ENCODE measurements at places on chromosomes 1 and 21.

DNA sequence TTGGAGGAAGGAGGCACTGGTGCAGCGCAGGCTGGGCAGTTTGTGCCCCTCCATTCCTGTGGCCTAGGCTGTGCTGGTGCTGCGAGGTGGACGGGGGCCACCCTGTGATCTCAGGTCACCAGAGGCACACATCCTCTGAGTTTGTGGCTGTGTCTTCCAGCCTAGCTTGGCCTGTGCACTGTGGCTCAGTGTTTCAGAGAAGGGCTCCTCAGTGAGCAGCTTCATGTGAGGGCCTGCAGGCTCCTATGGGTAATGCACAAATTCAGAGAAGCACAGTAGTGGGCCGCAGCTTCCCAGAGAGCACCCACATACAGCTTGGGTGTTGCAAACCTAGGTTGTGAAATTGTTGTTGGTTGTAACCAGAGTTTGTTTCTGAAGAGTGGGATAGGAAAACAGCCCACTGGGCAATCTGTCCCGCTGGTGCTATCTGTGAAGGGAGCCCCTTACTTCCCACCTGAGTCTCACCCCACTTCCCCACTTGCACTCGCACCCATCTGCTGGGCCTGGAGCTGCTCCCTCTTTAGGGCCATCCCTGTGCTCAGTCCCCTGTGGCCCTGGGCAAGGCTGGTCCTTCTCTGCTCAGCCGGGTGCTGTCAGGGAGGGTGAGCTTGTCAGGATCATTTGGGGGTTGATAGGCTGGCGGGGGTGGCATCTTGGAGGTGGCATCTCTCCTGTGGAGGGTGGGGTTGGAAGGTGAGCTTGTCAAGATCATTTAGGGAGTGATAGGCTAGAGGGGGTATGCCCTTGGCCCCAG, 30.2 kb downstream of the SNAP47 start:
- DNase-seq: no peak

- no peak for DNase-seq
These were observed 22.3 kb downstream of the ACP6 start for GRCh38 chr1:147647796-147648633.

GRCh38 chr1:6417961-6418667, 1.6 kb downstream of the HES2 start:
- no peak for DNase-seq

DNA sequence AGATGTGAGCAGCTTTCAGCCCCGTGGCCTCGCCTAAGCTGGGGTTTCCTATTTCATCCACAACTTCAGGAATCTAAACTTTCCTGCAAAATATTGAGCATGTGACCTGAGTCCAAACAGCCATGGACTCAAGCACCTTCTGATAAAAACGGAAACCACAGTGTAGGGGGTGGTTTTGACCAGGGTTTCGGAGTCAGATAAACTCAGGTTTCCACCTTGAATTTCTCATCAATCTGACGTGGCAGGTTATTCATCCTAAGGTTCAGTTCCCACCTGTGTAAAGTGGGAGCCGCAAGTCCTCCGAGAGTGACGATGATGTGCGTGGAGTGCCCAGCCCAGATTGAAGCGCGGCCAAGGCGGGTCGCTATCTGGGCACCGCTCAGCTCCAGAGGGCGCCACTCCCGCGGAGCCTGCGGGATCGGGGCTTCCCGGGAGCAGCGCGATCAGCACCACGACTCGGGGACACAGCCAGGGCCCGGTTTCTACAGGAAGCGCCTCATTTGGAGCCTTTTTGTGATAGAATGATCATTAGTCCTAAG, 871 bp upstream of the ETS2 start:
- DNase-seq: no peak

GRCh38 chr21:35329940-35330660, 281.0 kb upstream of the RUNX1 start:
- DNase-seq: no peak

DNA sequence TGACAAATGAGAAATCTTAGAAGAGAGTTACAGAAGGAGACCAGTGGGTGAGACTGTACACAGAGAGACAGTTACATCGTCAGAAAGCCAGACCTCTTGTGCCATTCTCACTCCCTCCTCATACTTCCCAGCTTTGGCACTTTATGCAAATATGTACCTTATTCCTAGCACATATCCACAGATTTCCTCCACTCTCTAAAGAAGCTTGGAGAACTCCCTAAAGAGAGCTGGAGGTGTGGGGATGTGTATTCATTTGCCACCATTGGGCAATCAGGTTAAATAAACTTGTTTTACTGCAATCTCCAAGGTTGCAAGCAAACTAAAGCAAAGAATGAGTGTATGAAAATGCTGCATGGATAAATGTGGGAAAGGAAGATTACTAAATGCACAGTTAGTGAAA, 380.9 kb upstream of the PRMT6 start:
- no peak for DNase-seq

- DNase-seq: peak; percentile 32
These were observed 499.0 kb downstream of the NUF2 start for GRCh38 chr1:163820766-163821165.

GRCh38 chr1:76185207-76185606, 110.7 kb downstream of the ST6GALNAC3 start:
- DNase-seq: no peak

DNA sequence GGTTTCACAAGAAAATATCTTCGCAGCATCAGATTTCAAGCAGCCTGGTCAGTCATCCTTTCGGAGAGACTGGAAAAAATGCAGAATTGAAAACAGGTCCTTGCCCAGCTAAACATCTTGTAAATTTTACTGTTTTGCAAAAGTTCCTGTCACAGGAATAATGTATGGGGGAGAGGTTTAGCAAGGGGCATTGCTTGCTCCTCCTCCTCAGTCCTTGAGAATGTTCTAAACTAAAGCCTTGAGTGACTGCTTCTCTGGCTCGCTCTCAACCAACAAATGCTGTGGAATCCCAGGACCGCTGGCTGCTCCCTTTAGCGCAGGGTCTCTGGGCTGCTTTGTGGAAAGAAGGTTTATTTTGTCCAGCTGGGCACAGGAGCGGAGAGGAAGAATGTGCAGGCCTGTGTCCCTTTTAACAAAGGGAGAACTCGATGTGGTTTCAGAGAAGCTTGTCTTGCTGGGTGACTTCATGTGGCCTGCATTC, 33.6 kb upstream of the FHAD1 start:
- no peak for DNase-seq

DNA sequence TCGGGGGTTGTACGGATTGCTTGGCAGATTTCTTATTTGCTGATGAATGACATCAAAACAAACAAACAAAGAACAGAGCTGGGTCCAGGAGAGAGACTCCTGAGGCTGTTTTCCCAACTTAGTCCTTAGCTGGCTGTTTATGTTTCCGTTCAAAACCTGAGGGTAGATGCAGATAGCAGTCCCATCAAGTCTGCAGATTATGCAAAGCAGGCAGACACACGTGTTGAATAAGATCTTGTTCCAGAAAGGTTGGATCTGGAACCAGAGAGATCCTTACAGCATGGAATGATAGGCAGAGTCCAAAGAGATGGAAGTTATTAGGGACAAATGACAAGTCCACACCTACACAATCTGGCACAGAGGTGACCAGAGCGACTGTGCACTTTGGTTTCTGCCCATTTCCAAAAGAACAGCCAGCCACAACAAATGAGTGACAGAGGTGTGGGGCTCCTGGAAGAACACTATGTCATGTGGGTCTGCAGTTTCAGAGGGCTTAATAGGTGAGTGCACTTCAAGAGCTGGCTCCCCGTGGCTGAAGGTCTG, 65.5 kb downstream of the MAN1C1 start:
- DNase-seq: no peak

- DNase-seq: no peak
These were observed 442 bp upstream of the CSMD2 start for GRCh38 chr1:34165422-34165921.

GRCh38 chr1:156106624-156107488, 7.7 kb upstream of the LMNA start:
- no peak for DNase-seq

- no peak for DNase-seq
These were observed 49.3 kb downstream of the GNB1 start for GRCh38 chr1:1841575-1841995.

- DNase-seq: no peak
These were observed 13.4 kb downstream of the ACAP3 start for GRCh38 chr1:1294250-1294890.

- DNase-seq: no peak
These were observed 182.8 kb upstream of the NRIP1 start for GRCh38 chr21:15247613-15248012.

DNA sequence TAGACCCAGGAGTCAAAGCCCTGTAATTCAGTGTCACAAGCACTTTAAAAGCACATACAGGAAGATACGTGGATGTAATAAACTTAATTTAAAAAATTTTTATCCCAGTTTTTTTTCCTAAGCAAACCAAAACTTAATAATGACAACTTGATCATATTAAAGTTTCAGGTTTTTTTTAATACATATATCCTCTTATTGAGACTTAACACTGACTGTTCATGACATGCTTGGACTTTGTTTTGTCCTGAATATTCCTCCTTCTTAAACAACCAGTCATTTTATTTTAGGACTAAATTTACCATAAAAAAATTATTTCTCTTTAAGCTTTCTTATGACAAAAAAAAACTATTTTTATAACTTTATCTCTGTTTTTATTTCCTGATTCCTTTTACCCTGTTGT, 64.1 kb downstream of the WDR4 start:
- DNase-seq: no peak

- DNase-seq: no peak
These were observed 5.8 kb upstream of the ALDH4A1 start for GRCh38 chr1:18907917-18908845.

- peak; percentile 35 for DNase-seq
These were observed 228.9 kb downstream of the TNR start for GRCh38 chr1:175514387-175514953.

GRCh38 chr1:211947396-211948295, 87.7 kb downstream of the INTS7 start:
- no peak for DNase-seq

DNA sequence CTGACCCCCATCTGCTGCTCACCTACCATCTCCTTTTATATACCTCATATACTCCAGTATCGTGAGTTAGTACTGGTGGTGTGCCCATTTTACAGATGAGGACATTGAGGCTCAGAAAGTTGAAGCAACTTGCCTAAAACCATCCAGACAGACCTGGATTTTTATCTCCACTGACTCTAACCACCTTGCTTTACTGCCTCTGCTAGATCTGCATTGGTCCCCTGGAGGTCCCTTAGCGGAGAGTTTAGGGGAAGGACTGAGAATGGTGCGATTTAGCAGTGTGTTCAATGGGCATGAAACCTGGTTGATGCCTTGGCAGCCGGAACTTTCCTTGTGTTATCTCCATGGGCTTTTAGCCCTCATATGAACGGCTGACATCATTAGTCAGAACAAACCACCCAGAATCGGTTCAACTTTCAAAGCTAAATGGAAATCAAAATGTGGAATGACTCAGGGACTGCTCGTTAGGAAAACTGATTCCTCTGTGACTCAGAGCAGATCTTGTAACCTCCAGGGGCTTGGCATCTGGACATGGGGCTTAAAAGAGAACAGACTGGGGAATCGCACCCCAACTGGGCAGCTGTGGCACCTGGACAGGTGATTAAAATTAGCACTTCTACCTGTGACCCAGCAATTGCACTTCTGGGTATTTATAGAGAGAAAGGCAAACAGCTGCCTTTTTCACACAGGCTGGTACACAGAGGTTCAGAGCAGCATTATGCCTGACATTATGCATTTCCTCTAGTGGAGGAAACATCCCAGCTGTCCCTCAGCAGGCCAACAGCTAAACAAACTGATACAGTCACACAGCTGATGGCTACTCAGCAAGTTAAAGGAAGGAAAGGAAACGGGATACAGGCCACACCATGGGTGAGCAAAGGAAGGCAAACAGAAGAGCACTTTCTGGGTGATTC, 25.3 kb downstream of the TMEM51 start:
- no peak for DNase-seq

- no peak for DNase-seq
These were observed 187.3 kb upstream of the DMRTA2 start for GRCh38 chr1:50610563-50610962.

- DNase-seq: no peak
These were observed 289.7 kb upstream of the NRIP1 start for GRCh38 chr21:15354516-15354915.

DNA sequence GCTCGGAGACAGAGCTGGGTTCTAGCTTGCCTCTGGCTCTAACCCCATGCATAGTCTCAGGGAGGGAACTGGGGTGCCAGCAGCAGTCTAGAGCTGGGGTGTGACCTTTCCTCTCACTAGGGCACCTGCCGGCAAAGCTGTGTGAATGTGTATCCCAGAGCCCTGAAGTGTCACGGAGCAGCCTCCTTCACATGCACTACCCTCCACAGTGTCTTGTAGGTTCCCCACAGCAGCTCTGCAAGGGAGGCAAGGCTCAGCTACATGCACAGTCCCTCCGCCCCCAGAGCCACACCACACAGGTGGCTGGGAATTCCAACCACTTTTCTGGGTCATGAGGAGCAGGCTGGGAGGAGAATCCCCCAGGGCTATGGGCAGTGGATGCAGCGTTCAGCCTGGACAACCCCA, 7.7 kb upstream of the HPCA start:
- no peak for DNase-seq

DNA sequence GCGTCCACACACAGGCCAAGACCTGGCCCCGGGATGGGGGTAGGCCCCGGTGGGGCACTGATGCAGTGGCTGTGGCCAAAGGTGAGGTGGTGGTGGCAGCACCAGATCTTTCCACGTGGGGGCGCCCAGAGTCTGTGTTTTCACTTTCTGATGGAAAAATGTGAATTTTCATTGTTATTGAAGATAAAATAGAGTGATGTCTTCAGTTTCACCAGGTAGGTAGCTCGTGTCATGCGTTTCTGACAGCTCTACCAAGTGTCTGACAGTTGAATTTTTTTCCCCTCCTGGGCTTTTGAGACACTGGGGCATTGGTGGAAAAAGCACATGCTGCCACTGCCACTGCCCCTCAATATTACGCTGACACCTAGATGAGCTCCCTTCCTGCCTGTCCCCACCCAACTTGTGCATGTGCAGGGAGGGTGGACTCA, 40.0 kb upstream of the MAGOH start:
- DNase-seq: no peak

DNA sequence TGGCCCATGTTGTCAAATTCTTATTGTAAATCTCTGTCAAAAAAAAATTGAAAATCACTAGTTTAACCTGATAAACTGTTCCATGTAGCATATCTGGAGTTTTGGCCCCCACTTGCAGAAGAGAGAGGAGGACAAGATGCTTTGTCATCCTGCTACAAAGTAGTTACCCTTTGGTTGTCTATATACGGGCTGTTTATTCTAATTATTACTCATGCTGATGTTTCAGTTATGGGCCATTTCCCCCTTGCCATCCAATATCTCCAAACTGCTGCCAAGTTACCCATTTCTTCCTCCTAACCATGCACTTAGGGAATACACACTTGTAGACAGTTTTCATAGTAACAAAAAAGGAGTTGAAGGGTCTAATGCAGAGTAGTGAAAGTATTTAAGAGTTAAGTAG, 22.6 kb downstream of the STX12 start:
- no peak for DNase-seq

- no peak for DNase-seq
These were observed 71.1 kb upstream of the IFNAR2 start for GRCh38 chr21:33158654-33159053.
